ENCODE measurements at places on chromosomes 7 and 10.

DNA sequence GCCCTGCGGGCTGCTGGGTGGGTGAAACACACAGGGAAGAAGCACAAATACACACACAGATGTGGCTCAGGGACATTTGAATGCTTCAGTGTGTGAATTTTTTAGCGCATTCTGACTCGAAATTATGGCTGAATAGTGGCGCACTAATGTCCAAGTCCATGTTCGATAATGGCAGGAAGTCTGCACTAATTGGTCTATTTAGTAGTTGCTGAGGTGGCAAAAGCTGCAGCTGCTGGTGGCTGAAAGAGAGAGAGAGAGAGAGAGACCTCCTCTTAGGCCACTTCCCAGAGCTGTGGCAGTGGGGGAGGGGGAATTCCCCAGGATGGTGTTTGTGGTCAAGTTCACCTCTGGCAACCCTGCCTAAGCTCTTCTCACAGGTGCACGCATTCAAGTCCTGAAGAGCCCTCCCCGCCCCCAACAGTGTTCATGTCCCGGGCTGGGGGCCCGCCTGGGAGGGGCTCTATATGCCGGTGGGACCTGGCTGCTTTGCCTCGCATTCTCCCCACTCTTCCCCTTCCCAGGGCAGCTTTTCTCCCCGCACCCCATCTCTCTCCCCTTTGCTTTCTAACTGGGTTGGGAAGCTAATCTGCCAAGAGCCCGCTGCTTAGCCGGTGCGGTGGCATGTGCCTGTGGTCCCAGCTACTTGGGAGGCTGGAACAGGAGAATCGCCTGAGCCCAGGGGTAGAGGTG, 6.0 kb upstream of the MNX1 start:
- no peak for DNase-seq

- peak; percentile 94 for DNase-seq
Observed at GRCh38 chr10:97689559-97690020, 2.5 kb upstream of the AVPI1 start.

GRCh38 chr7:141045842-141046620, 27.8 kb upstream of the TMEM178B start:
- DNase-seq: peak; percentile 98

DNA sequence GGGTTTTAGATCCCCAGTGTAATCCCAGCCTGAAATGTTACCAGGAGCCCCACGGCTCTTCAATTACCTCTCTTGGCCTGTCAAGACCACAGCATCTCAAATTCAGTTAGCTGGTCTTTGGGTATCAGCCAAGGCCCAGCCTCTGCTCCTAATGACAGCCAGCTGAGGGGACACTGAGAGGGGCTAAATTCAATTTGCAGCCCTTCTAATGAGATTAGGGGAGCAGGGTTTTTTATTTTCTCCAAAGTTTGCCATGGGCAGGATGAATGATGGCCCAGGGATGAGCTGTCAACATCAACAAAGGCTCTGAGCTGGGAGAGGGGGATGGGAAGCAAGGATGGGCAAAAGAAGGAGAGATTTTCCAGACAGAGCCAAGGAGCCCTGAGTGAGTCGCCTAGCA, 116.8 kb upstream of the TBX20 start:
- no peak for DNase-seq

Measured in RCC 7860 (cell line).